ENCODE measurements at places on chromosomes 7 and 10.

GRCh38 chr7:133854739-133855138 lies 272.4 kb upstream of the LRGUK start:
- peak; percentile 49 for DNase-seq

DNA sequence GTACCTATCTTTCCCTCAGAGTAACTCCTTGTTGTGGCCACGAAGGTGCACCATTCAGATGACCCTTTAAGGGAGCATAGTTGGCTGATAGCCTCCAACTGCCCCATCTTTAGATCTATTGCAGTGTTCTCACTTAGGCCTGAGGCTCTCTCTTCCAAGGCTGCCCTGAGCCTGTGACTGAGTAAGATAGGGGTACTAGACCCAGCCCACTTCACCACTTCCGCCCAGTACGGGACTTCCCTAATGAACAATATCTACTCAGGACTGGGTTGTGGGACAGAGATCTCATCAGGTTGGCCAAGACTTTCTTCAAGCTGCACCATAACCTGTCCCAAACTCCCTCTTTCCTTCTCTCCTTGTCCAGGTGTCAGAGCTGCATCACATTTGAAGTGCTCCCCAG lies 5.7 kb upstream of the GNAI1 start:
- DNase-seq: no peak

DNA sequence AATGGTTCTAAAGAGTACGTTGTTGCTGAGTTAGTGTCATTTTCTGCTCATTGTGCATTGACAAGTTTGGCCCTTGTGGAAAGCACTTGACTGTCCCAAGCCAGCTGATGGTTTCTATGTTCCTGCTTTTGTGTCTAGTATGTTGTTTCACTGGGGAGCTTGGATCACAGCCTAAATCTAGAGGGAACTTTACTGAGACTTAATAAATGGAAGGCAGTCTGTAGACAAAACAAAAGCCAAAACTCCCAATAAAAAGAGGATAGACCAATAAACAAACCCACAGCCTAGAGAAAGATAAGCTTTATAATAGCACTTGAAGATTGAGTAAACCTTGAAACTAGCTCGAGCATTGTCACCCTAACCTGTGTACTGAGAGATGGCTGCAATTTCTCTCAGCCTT lies 196.8 kb downstream of the ADRA2A start:
- DNase-seq: no peak

DNA sequence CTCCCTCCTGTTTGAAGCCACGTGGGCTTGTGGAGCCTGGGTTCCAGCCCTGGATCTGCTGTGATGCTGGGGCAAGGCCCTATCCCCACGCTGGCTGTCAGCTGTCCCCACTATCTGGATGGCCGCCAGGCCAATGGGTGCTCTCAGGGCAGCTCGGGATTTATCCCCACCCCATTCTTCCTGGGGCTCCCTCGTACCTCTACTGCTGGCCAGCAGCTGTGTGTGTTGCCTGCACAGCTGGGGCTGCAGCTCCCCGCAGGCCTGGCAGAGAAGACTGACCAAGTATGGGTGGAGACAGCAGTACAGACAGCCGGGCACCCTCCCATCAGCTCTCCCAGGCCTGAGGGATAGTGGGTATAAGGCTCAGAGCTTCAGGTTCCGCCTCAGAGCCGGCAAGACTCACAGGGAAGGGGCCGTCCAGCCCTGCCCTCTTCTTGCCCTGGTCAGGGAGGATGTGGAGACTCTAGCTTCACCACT lies 13.6 kb downstream of the CLIP2 start:
- DNase-seq: no peak

DNA sequence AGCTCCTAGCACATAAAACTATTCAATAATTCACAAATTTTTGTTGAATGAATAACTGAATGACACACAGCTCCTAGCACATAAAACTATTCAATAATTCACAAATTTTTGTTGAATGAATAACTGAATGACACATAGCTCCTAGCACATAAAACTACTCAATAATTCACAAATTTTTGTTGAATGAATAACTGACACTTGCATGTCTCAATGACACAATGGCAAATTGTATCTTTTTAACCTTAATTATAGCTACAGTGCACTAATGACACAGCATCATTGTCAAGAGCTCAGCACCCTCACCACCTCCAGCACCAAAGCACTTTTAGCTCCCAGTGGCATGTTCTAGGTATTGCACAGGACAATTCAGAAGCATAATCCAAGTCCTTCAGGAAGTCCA lies 131.6 kb downstream of the PDE1C start:
- no peak for DNase-seq

DNA sequence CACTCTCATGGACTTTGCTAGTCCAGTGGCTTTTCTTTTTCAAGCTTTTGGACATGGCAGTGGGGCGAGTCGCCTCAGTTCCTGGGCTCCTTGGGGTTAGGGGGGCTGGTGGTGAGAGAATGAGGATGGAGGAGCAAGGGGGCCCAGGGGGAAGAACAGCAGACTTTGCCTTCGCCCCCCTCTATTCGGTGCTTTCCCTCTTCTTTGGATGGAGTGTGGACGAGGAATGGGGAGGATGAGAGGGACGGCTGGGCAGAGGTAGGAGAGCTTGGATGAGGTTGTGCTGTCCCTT lies 255 bp downstream of the MAGI2 start:
- DNase-seq: no peak

GRCh38 chr7:44188480-44189225 lies 586 bp downstream of the GCK start:
- DNase-seq: no peak

- peak; percentile 98 for DNase-seq
Measured at GRCh38 chr7:37832194-37832593, 16.2 kb upstream of the NME8 start.

- no peak for DNase-seq
Measured at GRCh38 chr7:91287371-91288084, 23.3 kb downstream of the FZD1 start.

DNA sequence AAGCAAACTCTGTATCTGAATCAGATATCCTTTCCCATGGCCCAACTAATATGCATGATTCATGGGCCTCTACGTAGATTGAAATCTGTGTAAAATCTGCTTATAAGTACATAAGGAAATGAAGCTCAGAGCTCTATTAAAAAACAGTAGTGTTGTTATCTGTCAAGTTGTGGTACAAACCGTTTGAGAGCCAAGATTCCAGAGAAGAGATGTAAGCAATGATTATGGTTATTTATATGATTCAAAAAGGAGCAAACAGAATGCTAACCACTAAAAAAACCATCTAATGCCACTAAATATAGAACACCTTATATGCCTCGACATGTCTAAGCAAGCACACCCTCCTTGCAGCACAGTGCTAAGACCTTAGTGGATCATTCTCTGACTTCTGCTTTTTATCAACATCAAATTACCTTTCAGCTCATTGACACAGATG lies 26.6 kb downstream of the RPP38 start:
- DNase-seq: no peak

GRCh38 chr7:44310221-44310848 lies 15.1 kb downstream of the CAMK2B start:
- DNase-seq: no peak

DNA sequence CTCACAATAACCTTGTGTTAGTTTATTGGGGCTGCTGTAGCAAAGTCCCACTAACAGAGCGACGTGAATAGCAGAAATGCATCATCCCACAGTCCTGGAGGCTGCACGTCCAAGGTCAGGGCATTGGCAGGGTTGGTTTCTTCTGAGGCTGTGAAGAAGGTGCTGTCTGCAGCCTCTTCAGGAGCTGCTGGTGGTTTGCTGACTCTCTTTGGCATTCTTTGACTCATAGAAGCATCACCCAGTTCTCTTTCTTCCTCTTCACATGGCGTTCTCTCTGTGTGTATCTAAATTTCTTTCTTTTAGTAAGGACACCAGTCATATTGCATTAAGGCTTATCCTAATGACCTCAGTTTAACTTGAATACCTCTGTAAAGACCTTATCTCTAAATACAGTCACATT lies 428.4 kb upstream of the KLF6 start:
- DNase-seq: no peak

- no peak for DNase-seq
Measured at GRCh38 chr7:99755085-99755484, 20.1 kb upstream of the CYP3A7 start.

- DNase-seq: peak; percentile 31
Measured at GRCh38 chr10:12372846-12373245, 23.5 kb downstream of the CAMK1D start.

DNA sequence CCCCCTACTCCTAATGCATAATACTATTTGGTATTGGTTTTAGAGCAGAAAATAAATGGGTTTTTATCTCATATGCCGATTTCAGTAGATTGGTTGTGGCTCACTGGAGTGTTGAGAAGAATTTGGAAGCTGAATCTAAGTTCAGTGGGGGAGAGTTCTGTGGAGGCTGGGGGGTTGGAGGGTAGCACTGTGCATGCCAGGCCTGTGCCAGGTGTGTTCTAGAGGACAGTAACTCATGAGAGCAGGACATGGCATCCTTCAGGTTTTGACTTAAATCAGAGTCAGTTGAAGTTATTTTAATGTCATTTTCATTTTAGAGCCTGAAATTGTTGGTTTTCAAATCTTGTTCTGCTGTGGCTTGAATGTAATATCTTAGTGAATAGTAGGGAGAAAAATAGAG lies 79.5 kb downstream of the EEPD1 start:
- DNase-seq: no peak

- no peak for DNase-seq
Measured at GRCh38 chr7:176381-176780, 16.0 kb upstream of the FAM20C start.

GRCh38 chr10:63057509-63057908 lies 75.6 kb upstream of the NRBF2 start:
- no peak for DNase-seq

GRCh38 chr7:106783286-106783685 lies 81.8 kb upstream of the PIK3CG start:
- no peak for DNase-seq

DNA sequence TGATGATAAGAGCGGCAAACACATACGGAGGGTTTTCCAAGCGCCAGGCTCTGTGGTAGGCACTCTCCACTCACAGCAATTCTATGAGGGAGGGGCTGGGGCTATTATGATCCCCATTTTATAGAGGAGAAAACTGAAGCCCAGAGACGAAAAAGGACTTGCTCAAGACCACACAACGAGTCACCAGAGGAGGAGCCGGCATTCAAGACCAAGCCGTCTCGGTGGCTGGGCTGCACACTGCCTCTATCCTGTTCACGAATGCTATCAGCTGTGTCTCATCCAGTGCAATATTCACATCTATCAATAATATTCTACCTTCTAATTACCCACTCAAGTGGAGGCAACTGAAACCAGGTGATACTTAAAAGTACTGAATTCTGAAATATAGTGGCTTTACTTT lies 67.8 kb upstream of the NMT2 start:
- DNase-seq: no peak

- DNase-seq: no peak
Measured at GRCh38 chr7:138188290-138188858, 112.1 kb downstream of the AKR1D1 start.

GRCh38 chr10:120508393-120508792 lies 51.4 kb downstream of the PLPP4 start:
- no peak for DNase-seq

DNA sequence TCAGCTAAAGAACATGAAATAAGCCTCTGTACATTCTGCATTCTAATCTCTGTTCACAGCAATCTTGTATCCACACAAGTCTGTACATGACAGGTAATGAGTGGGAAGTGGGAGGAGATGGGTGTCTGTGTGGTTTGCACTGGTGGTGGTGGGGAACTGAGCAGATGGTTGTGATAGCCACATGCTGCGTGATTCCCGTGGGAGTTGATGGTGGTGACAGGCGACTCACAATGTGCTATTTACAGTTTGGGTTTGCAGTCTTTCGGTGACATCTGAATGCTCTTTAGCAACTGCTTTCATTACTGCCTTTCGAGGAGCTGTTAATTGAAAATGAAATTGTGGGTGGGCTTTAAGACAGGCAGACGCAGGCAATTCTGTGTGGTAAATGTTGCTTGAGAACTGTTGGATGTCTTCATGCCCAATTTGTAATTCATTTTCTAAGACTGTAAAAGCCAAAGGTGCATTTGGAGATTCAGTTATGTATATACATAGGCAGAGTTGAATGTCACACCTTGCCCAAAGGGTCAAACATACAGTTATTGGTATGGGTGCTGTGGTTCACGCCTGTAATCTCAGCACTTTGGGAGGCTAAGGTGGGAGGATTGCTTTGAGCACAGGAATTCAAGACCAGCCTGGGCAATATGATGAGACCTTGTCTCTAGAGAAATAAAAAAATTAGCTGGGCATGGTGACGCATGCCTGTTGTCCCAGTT lies 308.2 kb downstream of the AUTS2 start:
- peak; percentile 90 for DNase-seq

GRCh38 chr7:146053492-146053891 lies 63.1 kb upstream of the CNTNAP2 start:
- no peak for DNase-seq

- no peak for DNase-seq
Measured at GRCh38 chr7:105585850-105586500, 4.7 kb upstream of the EFCAB10 start.

DNA sequence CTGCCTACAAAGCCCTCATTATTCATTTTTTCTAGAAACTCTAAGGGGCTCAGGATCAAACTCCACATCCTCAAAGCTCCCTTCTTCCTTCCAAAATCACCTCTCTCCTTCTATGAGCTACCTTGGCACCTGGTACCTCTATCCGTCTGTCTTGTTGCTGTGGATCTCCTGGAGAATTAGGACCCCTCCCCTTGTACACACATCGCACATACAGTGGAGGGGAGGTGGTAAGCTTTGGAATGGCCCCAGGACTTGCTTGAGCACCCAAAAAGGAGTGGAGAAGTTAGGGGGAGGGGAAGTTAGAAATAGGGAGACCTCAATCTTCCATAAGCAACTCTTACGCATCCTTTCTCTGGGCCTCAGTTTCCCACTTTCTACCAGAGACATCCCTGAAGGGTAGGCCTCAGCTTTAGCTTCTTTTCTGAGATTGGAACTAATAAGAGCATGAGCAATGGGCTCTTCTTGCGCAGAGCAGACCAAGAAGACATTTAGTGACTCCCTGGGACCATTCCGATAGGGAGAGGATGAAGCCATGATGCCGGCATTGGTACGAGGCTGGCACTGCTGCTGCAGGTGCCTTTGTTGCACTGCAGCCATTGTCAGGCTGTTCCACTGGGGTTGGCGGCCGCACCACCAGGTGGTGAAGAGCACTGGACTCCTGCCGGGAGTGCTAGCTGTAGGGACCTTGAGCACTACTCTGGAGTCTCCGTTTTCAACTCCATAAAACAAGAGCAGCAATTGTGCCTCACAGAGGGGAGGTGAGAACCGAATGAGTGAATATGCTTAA lies 4.5 kb downstream of the CYP26C1 start:
- DNase-seq: no peak

DNA sequence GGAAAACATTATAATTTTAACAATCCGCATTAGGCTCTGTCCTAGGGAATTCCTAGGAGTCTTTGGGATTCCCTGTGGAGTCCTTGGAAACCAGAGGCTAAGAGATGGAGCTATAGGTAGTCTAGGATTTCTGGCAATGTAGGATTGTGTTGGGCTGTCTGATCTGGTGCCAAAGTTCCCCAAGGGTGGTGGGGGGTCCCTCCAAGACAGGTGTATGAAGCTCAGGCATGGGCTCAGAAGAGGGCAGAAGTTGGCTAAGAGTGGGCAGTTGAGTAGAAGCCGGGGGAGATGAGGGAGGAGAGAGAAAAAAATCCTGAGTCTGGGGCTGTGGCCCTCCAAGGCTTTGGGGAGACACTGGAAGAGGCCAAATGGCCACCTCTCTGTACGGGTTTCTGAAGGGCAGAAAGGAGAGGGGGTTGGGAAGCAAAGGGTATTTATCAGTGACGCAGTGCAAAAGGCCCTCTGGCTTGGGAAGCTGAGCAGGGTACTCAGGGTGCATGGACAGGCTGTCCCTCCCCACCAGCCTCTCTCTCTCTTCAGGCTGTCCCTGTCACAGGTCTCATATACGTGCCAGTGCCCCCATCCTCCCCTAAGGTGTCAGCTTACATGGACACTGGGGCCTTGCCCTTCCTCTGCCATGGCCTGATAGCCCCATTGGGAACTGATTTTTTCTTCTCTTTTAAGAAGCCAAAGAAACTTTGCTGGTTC lies 929 bp downstream of the HOXA6 start:
- DNase-seq: no peak

Data from NCI-H2171 treated with DMSO at 0.1 percent for 48 hours (cell line).